ENCODE measurements at places on chromosomes 3 and 15.

GRCh38 chr15:85071504-85071903 is 89.8 kb downstream of the PDE8A start:
- DNase-seq: no peak

DNA sequence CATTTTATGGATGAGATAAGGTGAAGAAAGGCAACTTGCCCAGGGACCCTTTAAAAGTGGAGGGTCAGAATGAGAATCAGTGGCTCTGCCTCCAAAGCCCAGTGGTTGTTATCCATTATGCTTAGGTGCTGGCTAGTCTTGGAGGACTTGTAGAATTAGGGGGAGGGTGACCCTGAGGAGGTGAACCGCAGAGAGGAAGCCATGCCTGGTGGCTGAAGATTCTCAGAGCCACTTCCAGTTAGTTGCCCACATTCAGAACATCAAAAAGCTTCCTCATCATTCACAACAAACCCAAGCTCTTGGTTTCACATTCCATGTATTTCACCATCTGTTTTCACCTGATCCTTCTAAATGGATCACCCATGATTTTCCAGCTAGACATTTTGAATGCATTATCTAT is 11.2 kb downstream of the EBLN2 start:
- DNase-seq: no peak

GRCh38 chr3:101069901-101070798 is 76.9 kb upstream of the ABI3BP start:
- DNase-seq: peak; percentile 88

- peak; percentile 8 for DNase-seq
Measured at GRCh38 chr15:59885832-59886231, 118.3 kb upstream of the FOXB1 start.

DNA sequence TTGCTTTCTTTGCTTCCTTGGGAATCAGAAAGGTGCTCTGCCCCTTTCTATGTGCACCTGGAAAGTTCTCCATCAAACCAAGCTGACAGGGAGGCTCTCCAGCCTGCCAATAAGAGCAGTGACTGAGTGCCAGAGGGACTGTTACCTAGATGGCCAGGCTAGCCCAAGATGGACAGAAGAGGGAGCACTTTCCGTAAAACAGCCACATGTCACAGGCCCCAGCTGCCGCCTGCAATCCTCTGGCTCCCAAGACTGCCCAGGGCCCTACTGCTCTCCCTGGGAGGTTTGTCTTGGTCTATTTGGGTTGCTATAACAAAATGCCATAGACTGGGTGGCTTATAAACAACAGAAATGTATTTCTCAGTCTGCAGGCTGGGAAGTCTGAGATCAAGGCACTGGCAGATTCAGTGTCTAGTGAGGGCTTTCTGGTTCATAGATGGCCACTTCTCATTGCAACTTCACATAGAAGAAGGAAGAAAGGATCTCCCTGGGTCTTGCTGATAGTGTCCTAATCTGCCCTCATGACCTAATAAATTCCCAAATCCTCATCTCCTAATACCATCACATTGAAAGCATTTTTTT is 72.3 kb downstream of the TAMM41 start:
- DNase-seq: peak; percentile 11

- DNase-seq: peak; percentile 81
Measured at GRCh38 chr15:85330901-85331588, 49.4 kb upstream of the AKAP13 start.

GRCh38 chr15:76526111-76526510 is 189.5 kb downstream of the ISL2 start:
- no peak for DNase-seq

DNA sequence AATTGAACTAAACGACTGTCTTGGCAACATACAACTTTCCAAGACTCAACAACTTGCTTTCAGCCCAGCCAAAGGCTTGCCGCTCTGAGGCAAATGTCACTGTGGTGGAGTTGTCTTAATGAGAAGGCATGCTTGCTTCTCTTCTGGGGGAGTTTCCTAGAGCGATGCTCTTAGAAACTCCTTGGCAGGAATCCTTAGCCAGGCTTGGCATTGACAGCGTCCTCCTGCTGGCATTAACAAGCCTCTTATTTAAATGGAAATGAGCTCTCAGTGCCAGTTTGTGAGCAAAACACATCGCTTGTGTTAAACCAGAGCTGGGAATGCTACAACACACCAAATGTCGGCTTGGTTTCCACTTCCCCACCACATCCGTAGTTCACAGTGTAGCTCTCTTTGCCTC is 265.5 kb upstream of the TPRG1 start:
- DNase-seq: no peak

DNA sequence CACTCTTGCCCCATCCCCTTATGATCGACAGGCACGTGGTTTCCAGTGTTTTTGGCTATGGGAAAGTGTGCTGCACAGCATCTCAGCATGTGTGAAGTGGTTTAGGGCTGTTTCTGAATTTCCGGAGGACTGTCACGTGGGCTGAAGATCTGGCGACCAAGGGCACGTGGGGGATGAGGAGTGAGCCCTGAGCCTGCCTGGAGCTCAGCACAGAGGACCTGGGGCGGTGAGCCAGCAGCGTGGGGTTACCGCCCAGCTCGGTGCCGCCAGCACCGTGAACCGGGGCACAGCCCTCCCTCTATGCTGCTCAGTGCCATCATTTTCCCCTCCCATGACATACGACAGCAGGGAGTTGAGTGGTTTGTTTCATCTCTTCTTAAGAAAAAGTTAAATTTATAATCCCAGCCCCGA is 150.2 kb downstream of the DNAJB8 start:
- DNase-seq: peak; percentile 73

GRCh38 chr3:159536876-159537275 is 451.8 kb upstream of the IL12A start:
- DNase-seq: no peak

Data from activated CD4-positive, alpha-beta T cell treated with anti-CD3 and anti-CD28 coated beads for 36 hours (primary cell).